Colonic mucosa (tissue), 4 donors: ENCODE measurements at places on chromosomes 3 and 15. TPM values are rescaled to one million over a fixed set of nuclear protein-coding genes. Genes with fewer than 3 reads are reported as not detected.

CPNE9 gene
- not detected for total RNA-seq

THSD4 gene
- 23.5 TPM for total RNA-seq

CA12 gene
- 290 TPM for total RNA-seq

DNA sequence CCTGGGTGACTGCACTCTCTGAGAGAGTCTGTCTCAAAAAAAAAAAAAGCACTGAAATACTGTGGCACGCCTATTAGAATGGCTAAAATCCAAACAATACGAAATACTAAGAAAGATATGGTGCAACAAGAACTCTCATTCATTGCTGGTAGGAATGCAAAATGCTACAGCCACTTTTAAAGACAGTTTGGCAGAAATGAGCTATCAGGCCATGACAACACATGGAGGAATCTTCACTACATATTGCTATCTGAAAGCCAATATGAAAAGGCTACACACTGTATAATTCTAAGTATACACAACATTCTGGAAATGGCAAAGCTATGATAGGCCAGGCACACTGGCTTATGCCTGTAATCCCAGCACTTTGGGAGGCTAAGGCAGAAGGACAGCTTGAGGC lies 18.8 kb downstream of the DPPA2 start:
- no peak for DNase-seq

- no peak for DNase-seq
Observed at GRCh38 chr3:130955481-130955880, 61.6 kb downstream of the ATP2C1 start.

- no peak for DNase-seq
Observed at GRCh38 chr15:81858586-81858985, 187.2 kb downstream of the MEX3B start.

GRCh38 chr15:69141286-69141701 lies 19.1 kb upstream of the GLCE start:
- DNase-seq: no peak

GRCh38 chr3:190825386-190826016 lies 37.0 kb downstream of the GMNC start:
- no peak for DNase-seq

GRCh38 chr3:59953104-59953503 lies 903.3 kb upstream of the CFAP20DC start:
- DNase-seq: no peak

GRCh38 chr3:32321095-32321790 lies 70.4 kb upstream of the CMTM7 start:
- DNase-seq: no peak

DNA sequence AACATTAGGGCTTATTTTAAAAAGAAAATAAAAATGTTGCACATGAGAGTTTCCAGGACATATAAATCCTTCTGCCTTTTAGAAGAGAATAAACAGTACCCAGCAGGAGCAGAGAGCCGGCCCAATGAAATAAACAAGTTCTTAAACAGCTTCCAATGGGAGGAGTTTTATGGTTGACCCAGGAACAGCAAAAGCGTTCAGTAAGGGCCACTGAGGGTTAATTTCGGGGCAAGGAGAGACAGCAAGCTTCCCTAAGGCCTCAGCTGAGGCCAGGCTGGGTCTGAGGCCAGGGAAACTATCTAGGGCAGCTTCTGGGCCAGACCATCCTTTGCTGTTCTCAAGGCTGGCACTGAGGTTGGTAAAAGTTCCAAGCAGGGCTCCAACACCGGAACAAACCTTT lies 3.4 kb downstream of the PDZRN3 start:
- peak; percentile 29 for DNase-seq

- DNase-seq: no peak
Observed at GRCh38 chr3:39185959-39186691, 6.3 kb downstream of the XIRP1 start.

- no peak for DNase-seq
Observed at GRCh38 chr3:113051787-113052186, 61.0 kb downstream of the GTPBP8 start.

DNA sequence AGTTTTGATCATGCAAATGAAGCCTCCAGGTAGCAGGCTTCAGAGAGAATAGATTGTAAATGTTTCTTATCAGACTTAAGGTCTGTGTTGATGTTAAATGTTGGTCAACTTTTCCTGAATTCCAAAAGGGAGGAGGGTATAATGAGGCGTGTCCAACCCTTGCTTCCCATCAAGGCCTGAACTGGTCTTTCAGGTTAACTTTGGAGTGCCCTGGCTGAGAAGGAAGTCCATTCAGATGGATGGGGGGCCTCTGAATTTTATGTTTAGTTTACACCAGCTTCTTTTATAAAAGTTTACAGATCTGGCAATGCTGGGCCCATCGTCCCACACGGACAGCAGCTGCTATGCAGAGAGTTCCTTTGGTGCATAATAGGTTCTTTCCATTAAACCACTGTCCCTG lies 8.9 kb downstream of the CCDC13 start:
- peak; percentile 16 for DNase-seq

GRCh38 chr3:51557993-51558392 lies 19.5 kb downstream of the RAD54L2 start:
- no peak for DNase-seq

- no peak for DNase-seq
Observed at GRCh38 chr3:56980243-56980642, 80.2 kb upstream of the SPATA12 start.

- no peak for DNase-seq
Observed at GRCh38 chr3:59540696-59541095, 490.9 kb upstream of the CFAP20DC start.

- no peak for DNase-seq
Observed at GRCh38 chr3:149270180-149270579, 48.6 kb upstream of the CP start.
